ENCODE measurements at places on chromosomes 3 and 15. TPM values are rescaled to one million over a fixed set of nuclear protein-coding genes. Genes with fewer than 3 reads are reported as not detected.

DNA sequence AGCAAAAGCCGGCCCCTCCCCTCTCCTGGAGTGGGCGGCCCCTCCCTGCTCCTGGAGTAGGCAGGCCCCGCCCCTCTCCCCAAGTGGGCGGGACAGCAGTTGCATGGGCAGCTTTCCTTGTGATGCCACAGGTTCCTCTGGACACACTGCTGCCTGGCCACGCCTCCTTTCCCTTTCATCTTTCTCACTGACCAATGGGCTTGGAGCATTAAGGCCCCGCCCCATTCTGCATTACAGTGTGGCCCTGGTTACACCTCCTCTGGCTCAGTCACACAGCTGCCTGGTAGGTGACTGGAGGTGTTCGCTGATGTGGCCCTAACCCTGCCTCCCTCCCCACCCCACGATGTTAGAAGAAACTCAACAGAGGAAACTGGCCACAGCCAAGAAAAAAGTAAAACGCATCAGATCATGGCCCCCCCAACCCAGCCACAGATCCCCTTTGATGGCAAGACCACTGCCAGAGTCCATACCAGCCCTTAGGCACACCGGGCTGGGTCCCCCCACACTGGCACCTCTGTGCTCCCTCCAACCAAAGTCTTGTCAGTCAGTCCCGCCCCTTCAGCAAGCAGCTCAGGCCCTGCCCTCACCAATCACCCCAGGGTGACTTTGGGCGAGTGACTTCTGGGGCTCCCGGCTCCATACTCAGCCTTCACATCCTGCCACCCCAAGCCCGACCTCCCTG lies 84.3 kb downstream of the ADAMTS7 start:
- no peaks in the 10 kb centered on the region for H3K36me3 ChIP-seq
- H3K4me1 ChIP-seq: no peaks in the 10 kb centered on the region
- no peak for DNase-seq
- no peak overlapping the region for H3K27ac ChIP-seq

DNA sequence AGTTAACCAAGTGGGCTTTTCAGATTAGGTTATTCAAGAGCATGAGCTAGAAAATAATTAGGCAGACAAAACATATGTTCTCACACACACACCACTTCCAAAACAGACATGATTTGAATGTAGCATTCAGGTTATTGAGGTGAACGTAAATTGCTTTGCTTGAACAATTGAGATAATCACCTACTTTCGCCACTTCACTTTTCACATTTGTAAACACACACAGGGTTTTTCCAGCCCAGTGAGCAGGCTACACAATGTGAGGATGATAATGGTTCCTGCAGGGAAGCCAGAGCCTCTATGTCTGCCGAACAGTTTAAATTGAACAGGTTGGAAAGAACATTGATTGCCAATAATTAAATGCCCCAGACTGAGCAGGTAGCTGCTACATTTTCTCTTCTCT lies 560.8 kb downstream of the OCA2 start:
- no peak for DNase-seq
- H3K27me3 ChIP-seq: no peaks in the 10 kb centered on the region
- no peak overlapping the region for H3K27ac ChIP-seq

DNA sequence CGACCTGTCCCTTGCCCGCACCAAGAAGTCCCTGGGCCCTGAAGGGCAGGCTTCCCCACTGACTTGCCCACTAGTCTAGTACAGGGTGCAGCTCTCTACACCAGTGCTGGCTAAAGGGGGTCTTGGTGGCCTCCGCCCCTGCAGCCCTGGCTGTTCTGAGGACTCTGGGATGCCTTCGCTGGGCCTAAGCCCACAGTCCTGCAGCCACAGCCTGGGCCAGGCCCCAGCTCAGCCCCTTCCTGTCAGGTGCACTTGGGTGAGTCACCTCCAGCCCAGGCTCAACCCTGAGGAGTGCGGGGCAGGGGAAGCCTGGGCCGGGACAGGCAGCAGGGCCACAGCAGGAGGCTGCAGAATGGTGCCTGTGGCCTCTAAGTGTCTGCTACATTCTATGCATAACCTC lies 971 bp downstream of the C3orf22 start:
- no peaks in the 10 kb centered on the region for H3K27me3 ChIP-seq
- no peaks in the 10 kb centered on the region for H3K4me1 ChIP-seq
- H3K36me3 ChIP-seq: no peaks in the 10 kb centered on the region
- no peak overlapping the region for H3K4me3 ChIP-seq
- no peak overlapping the region for H3K27ac ChIP-seq

- H3K27me3 ChIP-seq: no peaks in the 10 kb centered on the region
- no peak for DNase-seq
- no peak overlapping the region for H3K27ac ChIP-seq
- peaks cover 3% of the 10 kb centered on the region for H3K4me1 ChIP-seq
- no peak overlapping the region for H3K4me3 ChIP-seq
- no peaks in the 10 kb centered on the region for H3K36me3 ChIP-seq
These were observed 245.7 kb downstream of the FAM43A start for GRCh38 chr3:194931347-194931746.

DNA sequence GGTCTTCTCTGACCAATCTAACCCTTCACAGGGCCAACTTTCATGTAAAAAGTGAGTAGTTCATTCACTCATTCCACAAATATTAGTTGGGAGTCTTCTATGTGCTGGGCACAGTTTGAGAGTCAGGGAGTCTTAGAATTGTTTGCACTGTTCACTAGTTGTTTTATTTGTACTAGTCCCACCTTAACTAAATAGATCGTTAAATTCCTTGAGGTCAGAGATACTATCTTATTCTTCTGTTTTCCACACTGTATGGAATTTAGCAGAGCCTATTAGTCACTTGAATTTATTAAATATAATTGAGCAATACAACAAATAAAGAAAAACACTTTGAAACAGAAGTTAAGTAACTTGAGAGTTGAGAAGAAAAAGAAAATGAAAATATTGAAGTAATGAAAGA lies 40.8 kb upstream of the SPTSSB start:
- H3K36me3 ChIP-seq: no peaks in the 10 kb centered on the region
- peaks cover 2% of the 10 kb centered on the region for H3K4me1 ChIP-seq
- no peak for DNase-seq

GRCh38 chr15:58419803-58420524 lies 11.8 kb upstream of the LIPC start:
- H3K4me3 ChIP-seq: no peak overlapping the region
- no peaks in the 10 kb centered on the region for H3K27me3 ChIP-seq
- no peaks in the 10 kb centered on the region for H3K36me3 ChIP-seq
- no peak for DNase-seq
- H3K27ac ChIP-seq: no peak overlapping the region
- no peaks in the 10 kb centered on the region for H3K4me1 ChIP-seq

GRCh38 chr3:108320746-108321350 lies 24.5 kb downstream of the HHLA2 start:
- no peak for DNase-seq
- no peaks in the 10 kb centered on the region for H3K36me3 ChIP-seq
- H3K27me3 ChIP-seq: no peaks in the 10 kb centered on the region
- no peak overlapping the region for H3K27ac ChIP-seq

- H3K27ac ChIP-seq: no peak overlapping the region
- no peaks in the 10 kb centered on the region for H3K4me1 ChIP-seq
- no peak overlapping the region for H3K4me3 ChIP-seq
- H3K27me3 ChIP-seq: no peaks in the 10 kb centered on the region
- DNase-seq: no peak
These were observed 6.4 kb downstream of the TEX9 start for GRCh38 chr15:56371495-56372147.

DNA sequence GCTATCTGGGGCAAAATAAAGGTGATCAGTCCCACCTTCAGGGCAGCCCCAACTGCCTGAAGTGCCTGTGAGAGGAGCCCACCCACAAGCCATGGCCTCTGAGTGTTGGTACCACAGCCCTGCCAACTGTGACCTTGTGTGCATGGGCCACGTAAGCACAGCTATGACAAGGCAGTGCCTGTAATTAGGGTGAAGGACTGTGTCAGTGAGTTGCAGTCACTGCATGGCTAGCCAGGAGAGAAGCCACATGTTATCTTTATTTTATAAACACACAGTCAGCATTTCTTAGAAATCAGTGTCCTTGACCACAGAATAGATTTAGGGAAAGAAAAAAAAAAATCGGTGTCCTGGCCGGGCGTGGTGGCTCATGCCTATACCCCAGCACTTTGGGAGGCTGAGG lies 24.8 kb downstream of the EXOSC7 start:
- H3K4me1 ChIP-seq: no peaks in the 10 kb centered on the region
- H3K27me3 ChIP-seq: no peaks in the 10 kb centered on the region
- no peak for DNase-seq
- no peak overlapping the region for H3K4me3 ChIP-seq

GRCh38 chr15:47477341-47477740 lies 240.0 kb upstream of the SEMA6D start:
- H3K4me1 ChIP-seq: peaks cover 19% of the 10 kb centered on the region
- H3K27me3 ChIP-seq: no peaks in the 10 kb centered on the region
- no peak overlapping the region for H3K4me3 ChIP-seq
- H3K27ac ChIP-seq: no peak overlapping the region

GRCh38 chr15:88262064-88262463 lies 5.5 kb upstream of the NTRK3 start:
- no peaks in the 10 kb centered on the region for H3K4me1 ChIP-seq
- no peak overlapping the region for H3K4me3 ChIP-seq
- no peaks in the 10 kb centered on the region for H3K27me3 ChIP-seq
- no peak for DNase-seq
- H3K27ac ChIP-seq: no peak overlapping the region
- H3K36me3 ChIP-seq: no peaks in the 10 kb centered on the region

DNA sequence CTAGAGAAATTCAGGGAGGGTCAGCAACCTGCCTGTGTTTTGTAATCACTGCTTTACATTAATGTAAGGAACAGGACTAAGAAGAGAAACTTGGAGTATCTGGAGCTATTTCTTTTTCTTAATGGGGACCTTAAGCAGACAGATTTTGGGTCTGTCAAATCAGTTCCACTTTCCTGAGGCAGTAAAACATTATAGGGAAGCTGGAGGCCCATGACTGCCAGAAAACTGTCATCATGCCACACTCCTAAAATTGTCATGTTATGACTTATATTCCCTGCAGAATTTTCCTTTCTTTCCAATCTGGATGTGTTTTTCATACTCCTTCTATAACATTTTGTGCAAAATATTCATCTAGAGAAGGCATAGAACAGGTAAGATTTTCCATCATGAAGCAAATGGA lies 28.8 kb downstream of the DGKG start:
- H3K4me3 ChIP-seq: no peak overlapping the region
- no peak overlapping the region for H3K27ac ChIP-seq
- DNase-seq: no peak
- no peaks in the 10 kb centered on the region for H3K4me1 ChIP-seq
- H3K36me3 ChIP-seq: no peaks in the 10 kb centered on the region
- no peaks in the 10 kb centered on the region for H3K27me3 ChIP-seq

DNA sequence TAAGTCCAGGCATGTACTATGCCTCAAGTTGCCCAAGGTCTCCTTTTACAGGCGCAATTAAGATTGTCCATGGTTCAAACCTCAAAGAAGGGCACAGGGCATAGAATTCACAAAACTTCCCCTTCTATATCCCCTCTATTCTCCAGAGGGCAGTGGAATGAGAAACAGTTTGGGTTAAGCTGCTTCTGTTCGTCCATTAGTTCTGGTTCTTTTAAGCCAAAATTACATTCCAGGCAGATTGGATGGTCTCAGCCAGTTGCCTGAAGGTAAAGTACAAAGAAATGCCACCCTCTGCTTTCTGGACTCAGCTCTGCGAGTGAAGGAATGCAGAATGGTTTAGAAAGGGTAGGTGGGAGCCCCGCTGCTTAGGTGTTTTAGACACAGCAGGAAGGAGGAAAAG lies 200.7 kb downstream of the GREM1 start:
- no peak overlapping the region for H3K27ac ChIP-seq
- no peak for DNase-seq
- no peaks in the 10 kb centered on the region for H3K36me3 ChIP-seq
- H3K27me3 ChIP-seq: no peaks in the 10 kb centered on the region
- peaks cover 3% of the 10 kb centered on the region for H3K4me1 ChIP-seq
- H3K4me3 ChIP-seq: no peak overlapping the region

DNA sequence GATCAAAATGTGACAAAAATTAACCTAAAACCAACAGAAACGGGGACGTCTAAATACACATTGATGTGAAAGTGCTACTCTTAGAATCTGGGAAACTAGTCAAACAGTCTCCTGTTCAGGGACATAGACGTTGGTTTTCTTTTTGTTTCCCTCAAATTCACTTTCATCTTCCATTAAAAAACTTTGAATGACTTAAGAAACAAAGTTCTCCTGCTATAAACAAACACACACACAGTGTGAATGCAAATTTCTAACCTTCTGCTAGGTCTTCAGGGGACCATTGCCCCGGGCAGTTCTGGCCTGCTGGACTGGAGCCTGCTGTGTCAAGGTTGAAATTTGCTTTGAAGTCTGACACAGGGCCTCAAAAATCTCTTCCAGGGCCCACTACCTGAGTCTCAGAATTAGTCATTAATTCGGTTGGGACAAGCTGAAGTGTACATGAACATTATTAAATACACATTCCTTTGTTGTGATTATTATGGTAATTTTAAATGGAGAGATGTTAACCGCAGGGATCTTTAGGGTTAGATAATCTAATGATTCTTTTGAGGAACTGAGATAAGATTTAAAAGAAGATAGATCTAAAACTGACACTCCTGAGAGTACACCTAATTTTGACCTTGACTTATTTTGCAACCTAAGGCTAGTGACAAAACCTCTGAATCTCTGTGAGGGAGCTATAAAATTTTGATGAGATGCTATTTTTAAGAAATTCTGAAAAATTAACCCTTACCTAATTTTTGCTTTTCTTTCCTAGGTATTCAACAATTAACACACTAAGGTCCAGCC lies 1260.4 kb downstream of the ROBO1 start:
- no peaks in the 10 kb centered on the region for H3K4me1 ChIP-seq
- DNase-seq: no peak
- no peak overlapping the region for H3K4me3 ChIP-seq
- H3K27ac ChIP-seq: no peak overlapping the region
- no peaks in the 10 kb centered on the region for H3K36me3 ChIP-seq

CSPG5 gene
- 7.0 TPM for total RNA-seq

GATA2 gene
- 12.5 TPM for total RNA-seq

IGF2BP2 gene
- total RNA-seq: 17.5 TPM

SOX2 gene
- total RNA-seq: 0.24 TPM

FBXL2 gene
- 21.9 TPM for total RNA-seq

C3orf85 gene
- total RNA-seq: not detected

COPS2 gene
- 69.3 TPM for total RNA-seq

FOXB1 gene
- not detected for total RNA-seq

LRTM1 gene
- total RNA-seq: not detected
